Skeletal muscle cell (primary cell): ENCODE measurements at places on chromosomes 6 and 20.

- DNase-seq, result no peak
Observed at GRCh38 chr6:167839755-167840154, 13.0 kb downstream of the AFDN start.

DNA sequence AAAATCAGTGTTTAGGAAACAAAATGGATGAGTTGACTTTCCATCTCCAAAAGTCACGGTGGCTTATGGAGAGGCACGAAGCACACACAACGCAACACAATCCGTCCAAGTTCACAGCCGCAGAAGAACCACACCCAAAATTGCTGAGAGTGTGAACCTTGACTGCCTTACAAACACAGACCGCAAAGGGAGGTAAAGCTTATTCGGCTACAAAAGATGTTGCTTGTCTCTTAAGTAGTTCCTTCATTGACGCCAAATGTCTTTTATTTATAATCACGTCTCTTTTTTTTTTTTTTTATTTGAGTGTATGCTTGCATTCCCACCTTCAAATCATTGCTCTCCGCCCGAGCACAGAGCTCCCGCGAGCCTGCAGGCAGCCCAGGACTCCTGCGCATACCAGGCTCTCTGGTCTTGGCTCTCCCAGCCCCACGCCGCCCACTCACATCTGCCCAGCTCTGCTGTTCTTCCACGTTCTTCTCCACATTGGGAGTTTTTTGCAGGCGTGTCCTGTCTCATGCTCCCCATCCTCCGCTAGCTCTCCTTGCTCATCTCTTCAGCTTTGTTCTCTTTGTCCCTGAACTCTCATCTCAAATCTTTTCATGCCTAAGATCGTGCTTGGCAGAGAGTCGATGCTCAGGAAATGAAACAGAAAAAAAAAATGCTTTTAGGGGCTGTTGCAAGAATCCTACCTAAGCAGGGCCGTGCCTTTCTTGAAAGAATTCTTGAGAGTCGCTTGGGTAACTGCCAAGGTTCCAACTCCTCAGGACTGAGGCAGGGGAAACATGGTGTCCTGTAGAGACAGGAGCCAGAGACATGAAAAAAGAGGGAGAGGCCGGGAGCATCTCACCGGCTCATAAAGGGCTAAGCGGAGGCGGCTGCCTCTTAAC is 25.8 kb downstream of the LY86 start:
- DNase-seq, result no peak

DNA sequence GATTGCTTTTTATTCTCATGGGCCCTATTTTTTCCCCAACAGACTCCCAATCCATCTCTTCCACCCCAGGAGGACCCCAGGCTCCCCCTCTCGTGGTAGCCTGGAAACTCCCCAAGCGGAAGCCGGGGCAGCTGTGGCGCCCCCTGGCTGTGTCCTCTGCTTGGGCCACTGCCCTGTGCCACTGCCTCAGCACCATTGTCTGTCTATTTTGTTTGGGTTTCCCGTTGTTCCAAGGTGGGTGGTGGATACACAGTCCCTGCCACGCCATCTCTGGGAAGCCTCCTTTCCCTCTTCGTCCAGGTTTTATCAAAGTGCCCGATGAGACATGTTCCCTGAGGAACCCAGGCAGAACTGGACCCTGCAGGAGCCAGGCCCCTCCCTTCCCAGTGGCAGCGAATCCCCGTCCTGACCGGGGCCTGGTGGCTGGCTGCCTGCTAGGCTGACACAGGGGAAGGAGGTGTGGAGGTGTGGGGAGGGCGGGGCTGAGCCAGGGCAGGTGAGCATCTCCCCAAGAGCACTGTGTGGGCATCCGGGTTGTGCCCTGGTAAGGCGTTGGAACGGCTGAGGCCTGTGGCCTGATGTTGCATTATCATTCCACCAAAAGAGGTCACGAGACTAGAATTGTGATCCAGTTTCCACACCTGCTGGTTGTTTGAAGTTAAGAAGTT is 228.2 kb downstream of the CDH4 start:
- no peak for DNase-seq

- DNase-seq, result no peak
Observed at GRCh38 chr6:63188828-63189227, 22.4 kb upstream of the FKBP1C start.

DNA sequence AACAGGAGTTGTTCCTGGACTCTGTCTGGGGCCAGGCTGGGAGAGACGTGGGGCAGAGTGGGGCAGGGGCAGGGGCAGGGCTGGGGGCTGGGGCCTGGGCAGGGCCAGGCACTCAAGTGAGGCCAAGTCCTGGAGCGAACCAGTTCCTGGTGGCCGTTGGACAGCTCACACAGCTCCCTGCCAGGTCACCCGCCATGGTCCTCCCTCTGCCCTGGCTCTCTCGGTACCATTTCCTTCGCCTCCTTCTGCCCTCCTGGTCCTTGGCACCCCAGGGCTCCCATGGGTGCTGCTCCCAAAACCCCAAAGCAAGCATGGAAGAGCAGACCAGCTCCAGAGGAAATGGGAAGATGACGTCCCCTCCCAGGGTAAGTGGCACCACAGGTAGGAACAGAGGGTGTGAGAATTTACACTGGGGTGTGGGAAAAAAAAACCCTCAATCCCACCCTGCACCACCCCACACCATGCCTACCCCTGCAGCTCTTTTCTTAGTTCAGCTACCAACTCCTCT is at the start of gene MCCD1:
MCCD1 (plus strand) TSS at position 142 of the 508 bp plus-strand sequence; CDS start at position 195, 53 bp downstream.
- no peak for DNase-seq
